CD8-positive, alpha-beta T cell (primary cell): ENCODE measurements at places on chromosomes 13 and 19.

- DNase-seq: no peak
These were observed 1.9 kb downstream of the BTBD2 start for GRCh38 chr19:2013683-2013961.

- DNase-seq: no peak
These were observed 119.9 kb downstream of the STK24 start for GRCh38 chr13:98457053-98457452.

- no peak for DNase-seq
These were observed 102.1 kb downstream of the VWA8 start for GRCh38 chr13:41858780-41859179.

- DNase-seq: peak; percentile 63
These were observed 8.6 kb downstream of the ZBTB7A start for GRCh38 chr19:4057931-4058692.

DNA sequence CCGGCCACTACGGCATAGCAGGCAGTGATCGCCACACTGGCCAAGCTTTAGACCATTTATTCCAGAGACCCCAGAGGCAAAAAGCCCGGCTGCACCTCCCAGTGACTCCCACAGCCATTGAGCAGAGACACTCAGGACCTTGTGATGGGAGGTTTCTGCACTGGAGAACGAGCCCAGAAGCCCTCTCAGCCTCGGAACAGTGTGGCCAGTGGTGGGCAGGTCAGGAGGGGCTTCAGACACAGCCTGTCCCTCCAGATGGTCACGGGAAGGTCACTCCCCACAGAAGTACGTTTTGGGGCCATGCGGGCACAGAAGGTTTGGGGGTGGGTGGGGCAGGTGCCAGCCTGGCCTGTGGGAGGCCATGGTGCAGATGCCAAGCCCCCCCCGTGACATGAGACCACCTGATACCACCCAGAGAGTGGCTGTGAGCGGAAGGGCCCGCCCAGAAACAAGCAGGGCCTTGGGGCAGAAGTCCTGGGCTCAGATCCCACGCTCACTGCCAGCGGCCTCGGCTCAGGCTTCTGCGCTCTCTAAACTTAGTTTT lies 599 bp upstream of the F10 start:
- no peak for DNase-seq

GRCh38 chr19:41321204-41321599 lies 11.2 kb downstream of the CCDC97 start:
- DNase-seq: peak; percentile 26

DNA sequence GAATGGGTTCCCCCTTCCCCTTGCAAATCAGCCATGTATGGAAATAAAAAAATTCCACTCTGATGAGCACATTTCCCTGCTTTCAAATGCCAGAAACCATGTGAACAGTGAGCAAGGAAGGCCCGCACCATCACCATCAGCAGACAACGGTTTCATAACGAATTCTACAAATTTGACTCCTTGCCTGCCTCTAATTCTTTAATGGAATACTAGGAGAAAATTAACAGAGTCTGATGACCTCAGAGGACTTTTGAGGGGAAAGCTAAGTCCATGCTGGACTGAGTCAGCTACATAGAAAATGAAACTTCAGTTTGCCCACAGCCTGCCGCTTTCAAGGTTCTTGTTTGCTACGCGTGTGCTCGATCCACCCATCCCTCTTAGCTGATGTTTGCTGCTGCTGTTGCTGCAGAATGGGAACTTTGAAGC lies 46.7 kb upstream of the KL start:
- no peak for DNase-seq

- no peak for DNase-seq
These were observed 18.6 kb upstream of the LMTK3 start for GRCh38 chr19:48530066-48530720.

- no peak for DNase-seq
These were observed 14.3 kb downstream of the DLEU7 start for GRCh38 chr13:50829226-50829625.

- DNase-seq: no peak
These were observed 21.3 kb downstream of the ZNF77 start for GRCh38 chr19:2923510-2923909.

DNA sequence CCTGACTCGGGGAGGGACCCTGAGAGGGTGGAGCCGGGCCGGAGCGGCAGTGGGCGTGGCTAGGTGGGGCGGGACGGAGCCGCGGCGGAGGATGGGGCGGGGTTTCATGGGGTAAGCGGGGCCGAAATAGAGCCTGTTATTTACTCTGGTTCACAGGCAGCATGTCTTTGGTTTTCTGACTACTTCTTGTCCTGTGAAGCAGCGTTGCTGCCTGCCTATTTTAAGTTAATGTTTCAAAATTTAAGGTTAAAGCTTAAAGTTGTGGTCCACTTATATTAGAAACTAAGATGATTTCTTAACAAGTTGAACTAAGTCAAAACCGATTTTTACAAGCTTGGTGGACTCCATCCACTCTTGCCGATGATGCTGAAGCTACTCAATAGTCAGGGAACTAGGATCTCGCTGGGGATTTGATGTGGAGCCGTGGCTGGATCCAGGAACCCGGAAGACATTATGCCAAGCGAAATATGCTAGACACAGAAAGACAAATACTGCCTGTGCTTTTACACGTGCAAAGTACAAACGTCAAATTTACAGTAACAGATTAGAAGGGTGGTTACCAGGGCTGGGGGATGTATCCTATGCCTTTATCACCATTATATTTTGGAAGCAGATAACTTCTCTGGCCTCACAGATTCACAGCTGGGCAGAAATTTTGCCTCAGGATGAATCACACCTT lies 433 bp upstream of the ZNF616 start:
- DNase-seq: no peak

DNA sequence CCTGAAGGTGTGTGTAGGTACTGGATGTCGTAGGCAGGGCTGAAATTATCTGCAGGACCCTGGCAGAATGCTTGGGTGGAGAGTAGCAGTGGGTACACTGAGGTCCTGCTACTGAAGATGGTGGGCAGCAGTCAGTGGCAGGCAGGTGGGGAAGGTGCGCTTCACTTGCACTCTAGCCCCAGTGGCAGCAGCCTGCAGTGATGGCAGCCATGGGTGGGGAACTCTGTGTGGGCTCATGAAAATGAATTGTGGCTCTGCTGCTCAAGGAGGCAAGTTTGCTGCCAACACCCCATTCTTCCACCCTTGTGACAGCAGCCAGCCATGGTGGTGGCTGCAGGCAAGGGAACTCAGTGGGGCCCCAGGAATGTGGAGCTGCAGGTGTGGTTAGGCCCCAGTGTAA lies 1242.7 kb upstream of the MIR17HG start:
- DNase-seq: no peak

DNA sequence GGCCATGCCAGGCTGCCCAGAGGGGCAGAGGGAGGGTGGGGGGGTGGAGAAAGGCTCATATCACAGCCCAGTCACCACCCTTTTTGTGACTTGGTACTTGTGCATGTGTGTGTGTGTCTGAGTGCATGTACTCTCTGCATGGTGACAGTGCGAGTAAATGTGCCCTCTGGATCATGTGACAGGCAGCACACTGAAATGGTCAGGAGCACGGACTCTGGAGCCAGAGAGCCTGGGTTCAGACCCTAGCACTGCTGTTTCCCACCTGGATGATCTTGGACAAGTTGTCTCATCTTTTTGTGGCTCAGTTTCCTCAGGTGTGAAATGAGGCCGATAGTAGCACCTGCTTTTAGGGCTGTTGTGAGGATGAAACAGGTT lies 2.0 kb downstream of the CIC start:
- no peak for DNase-seq

- DNase-seq: no peak
These were observed 5.0 kb downstream of the DCUN1D2 start for GRCh38 chr13:113485545-113485944.

- no peak for DNase-seq
These were observed 34.7 kb downstream of the PHF11 start for GRCh38 chr13:49530457-49530856.

- peak; percentile 51 for DNase-seq
These were observed 22.3 kb upstream of the TFDP1 start for GRCh38 chr13:113562085-113562749.

GRCh38 chr13:48144413-48145035 lies 49.6 kb upstream of the MED4 start:
- no peak for DNase-seq

DNA sequence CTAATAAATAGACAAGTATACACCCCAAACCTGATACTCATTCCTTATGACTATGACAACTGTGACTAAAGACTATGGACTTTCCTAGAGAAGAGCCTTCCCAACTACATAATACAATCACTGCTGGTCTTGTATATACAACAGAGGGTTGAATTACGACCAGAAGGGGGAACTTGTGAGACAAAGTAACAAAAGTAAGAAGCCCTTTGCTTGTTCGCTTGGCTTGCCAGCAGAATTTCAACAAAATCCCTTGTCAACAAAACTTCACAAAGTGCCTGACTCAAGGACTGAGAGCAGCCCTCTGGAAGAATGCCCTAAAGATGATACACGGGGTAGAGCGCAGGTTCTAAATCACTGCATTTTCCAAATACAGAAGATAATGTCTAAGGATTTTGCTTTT lies 99.4 kb downstream of the WASF3 start:
- no peak for DNase-seq

GRCh38 chr19:29211562-29212355 lies 1.2 kb downstream of the UQCRFS1 start:
- no peak for DNase-seq
